ENCODE measurements at places on chromosomes 1 and 21. TPM values are rescaled to one million over a fixed set of nuclear protein-coding genes. Genes with fewer than 3 reads are reported as not detected.

The CTNNBIP1 gene
- total RNA-seq, result 72.1 TPM

The LHX4 gene
- under 0.01 TPM for total RNA-seq

The OR2AJ1 gene
- not detected for total RNA-seq

The HSF2BP gene
- total RNA-seq, result 16.6 TPM

The NTNG1 gene
- 3.6 TPM for total RNA-seq

The GABRD gene
- total RNA-seq, result not detected

The RBM8A gene
- total RNA-seq, result 84.2 TPM

The VWA5B1 gene
- total RNA-seq, result not detected

The C1orf146 gene
- total RNA-seq, result not detected

The DIO1 gene
- total RNA-seq, result not detected

The GNG4 gene
- total RNA-seq, result not detected

The LIN28A gene
- not detected for total RNA-seq

The KCNA3 gene
- total RNA-seq, result not detected

The OPTC gene
- not detected for total RNA-seq

The OR2T2 gene
- total RNA-seq, result not detected

The MIXL1 gene
- not detected for total RNA-seq

The OR10K2 gene
- total RNA-seq, result not detected

The TNFAIP8L2 gene
- not detected for total RNA-seq

The OR10Z1 gene
- not detected for total RNA-seq

The SHE gene
- 0.24 TPM for total RNA-seq

The KIF26B gene
- total RNA-seq, result 3.1 TPM

The EXOC8 gene
- 12.5 TPM for total RNA-seq

The DMRTA2 gene
- total RNA-seq, result 10.1 TPM
